ENCODE measurements at places on chromosomes 13 and 19. TPM values are rescaled to one million over a fixed set of nuclear protein-coding genes. Genes with fewer than 3 reads are reported as not detected.

DNA sequence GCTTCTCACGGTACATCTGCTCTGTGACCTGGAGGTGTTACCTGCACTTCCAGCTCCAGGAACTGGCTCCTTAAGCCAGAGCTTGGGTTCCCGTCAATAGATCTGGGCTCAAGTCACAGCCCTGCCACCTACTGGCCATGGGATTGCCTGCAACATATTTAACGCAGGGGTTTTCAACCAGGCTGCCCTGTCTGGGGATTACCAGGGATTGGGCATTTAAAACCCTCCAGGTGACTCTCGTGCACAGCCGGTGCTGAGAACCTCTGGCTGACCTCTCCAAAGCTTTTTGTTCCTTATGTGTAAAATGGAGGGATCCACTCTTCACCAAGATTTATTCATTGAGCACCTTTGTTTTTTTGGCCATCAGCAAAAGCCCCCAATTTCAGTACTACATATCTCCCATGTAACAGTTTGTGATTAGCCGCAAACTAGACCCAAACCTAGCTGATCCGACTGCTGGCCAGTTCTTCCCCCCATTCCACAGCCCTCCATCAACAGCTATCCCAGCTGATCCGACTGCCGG lies 76.6 kb upstream of the STK24 start:
- peak; percentile 66 for DNase-seq

- DNase-seq, result no peak
These were observed 747.8 kb downstream of the EFNB2 start for GRCh38 chr13:105787632-105788031.

GRCh38 chr13:44108331-44108858 lies 228.7 kb downstream of the LACC1 start:
- DNase-seq, result peak; percentile 46

DNA sequence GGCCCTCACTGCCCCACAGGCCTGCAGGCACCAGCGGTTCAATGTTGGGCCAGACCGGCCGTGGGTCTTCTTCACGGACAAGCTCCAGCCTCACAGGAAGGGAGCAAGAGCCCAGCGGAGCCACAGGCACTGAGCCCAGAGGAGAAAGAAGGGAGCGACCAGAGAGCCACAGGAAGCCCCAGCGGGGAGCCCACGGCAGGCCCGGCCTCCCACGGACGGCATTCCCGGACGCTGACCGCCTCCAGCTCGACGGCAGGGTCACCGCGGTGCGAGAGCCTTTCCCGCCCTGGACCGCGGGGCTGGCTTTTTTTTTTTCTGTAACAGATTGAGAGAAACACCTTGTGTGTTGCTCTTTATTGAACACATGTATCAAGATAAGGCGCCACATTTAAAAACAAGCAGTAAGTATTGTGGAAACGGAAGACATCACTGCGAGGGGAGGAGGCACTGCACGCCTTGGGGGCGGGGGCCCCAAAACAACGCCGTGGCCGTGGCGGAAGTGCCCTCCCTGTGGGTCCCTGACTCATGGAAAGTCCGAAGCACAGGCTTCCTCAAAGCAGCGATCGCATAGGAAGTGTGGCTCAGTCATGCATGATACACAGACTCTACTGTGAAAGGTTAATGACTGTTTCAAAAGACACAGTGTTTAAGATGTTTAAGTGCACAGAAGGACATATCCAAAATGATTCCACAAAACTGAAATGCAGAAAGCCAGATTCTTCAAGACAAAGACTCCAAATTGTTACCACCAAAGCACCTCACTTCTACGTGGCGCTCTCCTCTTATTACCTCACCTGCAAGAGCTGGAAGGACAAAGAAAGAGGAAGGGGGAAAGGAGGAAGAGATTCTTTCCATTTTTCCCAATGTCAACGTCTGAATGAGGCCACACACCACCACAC lies 3.5 kb downstream of the RASA3 start:
- no peak for DNase-seq

DNA sequence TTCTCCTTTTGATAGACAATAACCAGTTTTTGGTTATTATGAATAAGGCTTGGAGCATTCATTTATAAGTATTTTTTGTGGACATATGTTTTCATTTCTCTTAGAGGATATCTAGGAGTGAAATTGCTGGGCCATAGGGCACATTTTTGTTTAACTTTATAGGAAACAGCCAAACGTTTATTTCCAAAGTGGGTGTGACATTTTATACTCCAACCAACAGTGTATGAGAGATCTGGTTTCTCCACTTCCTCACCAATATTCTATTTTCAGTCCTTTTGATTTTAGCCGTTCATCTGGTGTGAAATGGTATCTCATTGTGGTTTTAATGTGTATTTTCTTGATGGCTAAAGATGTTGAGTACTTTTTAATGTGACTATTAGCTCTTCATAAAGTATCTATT lies 21.9 kb downstream of the TDRD3 start:
- DNase-seq, result no peak

DNA sequence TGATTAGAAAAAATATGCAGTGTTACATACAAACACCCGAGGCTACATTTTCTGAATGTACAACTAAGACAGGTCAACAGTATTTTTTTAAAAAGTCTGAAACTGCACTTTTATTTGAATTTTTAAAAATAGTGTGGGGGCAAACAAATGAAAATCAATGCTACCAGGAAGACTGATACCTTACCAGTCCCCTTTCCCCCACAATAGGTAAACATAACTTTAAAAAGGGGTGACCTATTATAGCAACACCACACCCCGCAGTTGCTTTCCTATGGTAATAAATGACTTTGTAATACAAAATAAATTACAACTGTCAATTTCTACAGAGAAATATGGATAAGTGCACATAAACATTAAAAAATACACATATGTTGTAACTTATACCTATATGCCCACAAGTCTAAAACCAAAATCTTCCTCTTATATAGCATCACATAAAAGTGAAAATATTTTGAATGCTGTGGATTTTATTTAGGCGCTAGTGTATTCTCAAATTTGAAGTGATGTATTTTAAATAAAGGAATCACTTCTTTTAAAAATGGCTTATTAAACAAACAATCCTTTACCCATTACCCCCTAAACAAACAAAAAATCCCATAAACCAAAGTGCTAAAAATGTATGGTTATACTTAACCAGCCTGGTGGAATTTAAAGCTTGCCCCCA lies 63.1 kb downstream of the KCNRG start:
- DNase-seq, result no peak

- no peak for DNase-seq
These were observed 3.5 kb upstream of the SPACA4 start for GRCh38 chr19:48603001-48603400.

DNA sequence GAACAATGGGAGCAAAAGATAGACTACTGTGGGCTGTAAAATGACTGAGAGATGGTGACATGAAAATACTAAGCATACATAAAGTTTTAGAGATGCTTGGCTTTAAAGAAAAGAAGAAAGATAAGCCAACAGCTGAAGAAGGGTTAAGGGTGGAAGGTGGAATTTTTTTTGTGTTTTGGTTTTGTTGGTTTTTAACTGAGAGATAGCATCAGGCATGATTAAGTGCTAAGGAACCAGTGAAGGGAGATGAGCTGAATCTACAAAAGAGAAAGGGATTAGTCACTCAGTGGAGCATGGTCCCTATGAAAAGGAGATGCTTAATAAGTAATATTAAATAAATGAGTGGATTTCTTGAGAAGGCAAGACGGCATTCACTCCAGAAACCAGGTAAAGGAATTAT lies 12.5 kb upstream of the TBC1D4 start:
- DNase-seq, result no peak

GARIN5A gene
- total RNA-seq, result 7.8 TPM

GNA15 gene
- total RNA-seq, result 5.9 TPM
